A172 (cell line): ENCODE measurements at places on chromosomes 16 and 17. TPM values are rescaled to one million over a fixed set of nuclear protein-coding genes. Genes with fewer than 3 reads are reported as not detected.
A peak's percentile ranks its signal among the peaks of the same experiment; 100 is the strongest.

KRT16 gene
- total RNA-seq, result 0.50 and 2.2 TPM in 2 replicates

SDR42E1 gene
- total RNA-seq, result 0.03 and 0.14 TPM in 2 replicates

ARHGAP23 gene
- 48.9 and 68.6 TPM in 2 replicates for total RNA-seq

MAFG gene
- 30.1 and 37.6 TPM in 2 replicates for total RNA-seq

WFIKKN1 gene
- 0.24 TPM in 1 of 2 replicates, not detected in the other for total RNA-seq

- DNase-seq, result peak; percentile 87
Measured at GRCh38 chr17:6473128-6473767, 29.0 kb downstream of the PIMREG start.

GRCh38 chr16:23269248-23269953 is 32.7 kb upstream of the SCNN1B start:
- DNase-seq, result no peak
